ENCODE measurements at places on chromosomes 3 and 15.

DNA sequence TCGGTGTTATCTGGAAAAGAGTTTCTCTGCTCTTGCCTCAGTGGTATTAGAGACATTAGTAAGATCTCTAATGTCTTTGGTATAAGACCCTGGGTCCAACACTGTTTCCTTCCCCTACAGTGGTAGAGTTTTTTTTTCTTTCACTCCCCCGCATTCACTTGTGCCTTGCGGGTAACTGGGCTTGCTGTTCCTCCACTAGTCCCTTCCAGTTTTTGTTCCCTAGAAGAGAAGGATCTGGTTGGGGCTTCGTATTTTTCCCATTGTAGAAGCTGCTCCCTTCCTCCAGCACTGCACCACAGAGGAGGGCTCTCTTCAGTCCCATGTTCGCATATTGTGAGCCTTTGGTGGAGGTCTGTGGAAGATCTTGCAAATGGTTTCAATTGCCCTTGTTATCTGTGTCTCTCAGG, 13.7 kb downstream of the CTDSPL2 start:
- no peak for DNase-seq

DNA sequence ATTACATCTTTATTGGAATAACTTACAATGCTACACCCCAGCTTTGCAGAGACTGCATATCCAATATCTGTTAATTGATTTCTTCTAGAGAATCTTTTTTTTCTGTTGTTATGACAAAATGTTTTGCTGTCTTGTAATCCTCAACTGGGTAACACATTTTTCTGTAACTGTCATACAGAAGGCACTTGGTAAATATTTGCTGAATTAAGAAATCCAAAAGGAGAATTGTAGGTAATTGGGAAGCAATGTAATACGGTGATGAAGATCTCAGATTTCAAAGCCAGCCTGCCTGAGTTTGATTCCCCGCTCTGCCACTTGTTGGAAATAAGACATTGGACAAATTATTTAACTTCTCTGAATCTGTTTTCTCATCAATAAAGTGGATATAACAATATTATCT, 169.1 kb downstream of the WDR72 start:
- DNase-seq, result no peak

- DNase-seq, result no peak
Measured at GRCh38 chr3:188349351-188349901, 195.5 kb downstream of the LPP start.

DNA sequence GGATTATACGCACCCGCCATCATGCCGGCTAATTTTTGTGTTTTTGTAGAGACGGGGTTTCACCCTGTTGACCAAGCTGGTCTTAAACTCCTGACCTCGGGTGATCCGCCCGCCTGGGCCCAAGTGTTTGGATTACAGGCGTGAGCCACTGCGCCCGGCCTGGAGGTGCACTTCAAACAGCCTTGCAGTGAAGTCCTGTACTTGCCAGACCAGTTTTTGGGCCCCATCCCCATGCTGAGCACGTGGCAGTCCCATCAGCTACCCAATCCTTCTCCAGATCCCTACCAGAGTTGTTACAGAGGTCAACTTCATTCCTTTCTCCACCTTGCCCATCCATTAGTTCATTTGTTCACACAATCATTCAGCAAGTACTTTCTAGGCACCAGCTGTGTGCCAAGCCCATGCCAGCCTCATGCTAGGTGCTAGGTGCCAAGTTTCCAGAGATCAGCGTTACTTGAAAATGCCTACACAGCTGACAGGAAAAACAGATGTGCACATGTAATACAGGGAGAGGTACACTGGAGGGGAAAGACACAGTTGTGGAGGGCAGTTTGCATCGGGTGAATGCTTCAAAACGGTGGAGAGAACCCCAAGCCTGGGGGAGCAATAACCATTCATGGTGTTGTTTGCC, 2.2 kb downstream of the DNAH1 start:
- DNase-seq, result no peak

- no peak for DNase-seq
Measured at GRCh38 chr15:67389975-67390374, 131.0 kb upstream of the C15orf61 start.
